T-helper 2 cell (primary cell): ENCODE measurements at places on chromosomes 7 and 10.

GRCh38 chr10:3162533-3162932 lies 10.0 kb downstream of the PITRM1 start:
- DNase-seq: no peak

GRCh38 chr10:100567249-100567648 lies 31.5 kb downstream of the HIF1AN start:
- DNase-seq: no peak

GRCh38 chr7:122137251-122138077 lies 6.6 kb downstream of the AASS start:
- no peak for DNase-seq

- DNase-seq: no peak
Measured at GRCh38 chr7:1934756-1935155, 264.7 kb downstream of the ELFN1 start.

DNA sequence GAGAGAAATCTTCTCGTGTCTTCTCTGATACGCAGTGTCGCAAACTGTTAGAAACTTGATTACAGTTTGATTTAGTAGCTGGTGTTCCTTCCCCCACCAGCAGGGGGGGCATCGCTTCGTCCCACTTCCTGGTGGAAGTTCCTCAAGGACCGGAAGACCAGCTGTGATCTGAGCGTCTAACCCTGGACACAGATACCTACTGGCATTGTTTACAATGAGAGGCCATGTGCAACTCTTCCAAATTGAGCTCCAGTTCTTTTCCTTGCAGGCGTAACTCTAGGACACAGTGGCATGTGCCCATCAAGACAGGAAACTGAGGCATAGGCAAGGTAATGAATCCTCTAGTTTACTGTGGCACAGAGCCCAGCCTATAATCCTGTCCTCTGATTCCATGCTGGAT lies 219.0 kb downstream of the CCDC3 start:
- DNase-seq: no peak

DNA sequence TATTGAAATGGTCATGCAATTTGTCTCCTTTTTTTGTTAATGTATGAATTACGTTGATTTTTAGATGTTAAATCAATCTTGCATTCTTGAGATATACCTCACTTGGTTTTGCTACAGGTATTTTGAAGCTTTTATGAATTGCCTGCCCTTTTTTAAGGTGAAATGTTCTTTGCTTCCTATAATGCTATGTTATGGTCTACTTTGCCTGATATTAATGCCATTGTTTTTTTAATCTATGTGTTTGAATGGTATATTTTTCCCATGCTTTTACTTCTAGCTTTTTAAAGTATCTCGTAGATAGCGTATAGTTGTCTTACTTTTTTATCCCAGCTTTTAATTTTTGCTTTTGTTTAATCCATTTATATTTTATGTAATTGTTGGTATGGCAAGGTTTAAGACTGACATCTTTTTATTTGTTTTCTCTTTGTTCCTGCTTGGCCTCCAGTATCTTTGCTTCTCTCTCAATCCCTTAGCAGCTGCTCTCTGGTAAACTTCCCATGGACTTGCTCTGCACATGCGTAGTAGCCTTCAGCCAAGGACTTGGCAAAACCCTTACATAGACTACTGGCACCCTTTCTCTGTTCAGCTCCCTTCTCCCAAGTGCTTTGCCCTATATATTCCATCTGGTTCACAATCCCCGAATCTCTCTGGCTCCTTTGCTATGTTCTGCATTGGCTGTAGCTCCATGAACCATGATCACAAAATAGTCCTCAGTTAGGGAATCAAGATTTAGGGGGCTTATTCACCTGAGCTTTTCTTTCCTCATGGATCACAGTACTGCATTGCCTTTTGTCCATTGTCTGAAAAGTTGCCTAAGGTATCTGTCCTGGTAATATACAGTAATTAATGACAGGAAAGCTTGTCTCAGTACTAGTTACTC lies 8.4 kb downstream of the TRIM24 start:
- DNase-seq: no peak

DNA sequence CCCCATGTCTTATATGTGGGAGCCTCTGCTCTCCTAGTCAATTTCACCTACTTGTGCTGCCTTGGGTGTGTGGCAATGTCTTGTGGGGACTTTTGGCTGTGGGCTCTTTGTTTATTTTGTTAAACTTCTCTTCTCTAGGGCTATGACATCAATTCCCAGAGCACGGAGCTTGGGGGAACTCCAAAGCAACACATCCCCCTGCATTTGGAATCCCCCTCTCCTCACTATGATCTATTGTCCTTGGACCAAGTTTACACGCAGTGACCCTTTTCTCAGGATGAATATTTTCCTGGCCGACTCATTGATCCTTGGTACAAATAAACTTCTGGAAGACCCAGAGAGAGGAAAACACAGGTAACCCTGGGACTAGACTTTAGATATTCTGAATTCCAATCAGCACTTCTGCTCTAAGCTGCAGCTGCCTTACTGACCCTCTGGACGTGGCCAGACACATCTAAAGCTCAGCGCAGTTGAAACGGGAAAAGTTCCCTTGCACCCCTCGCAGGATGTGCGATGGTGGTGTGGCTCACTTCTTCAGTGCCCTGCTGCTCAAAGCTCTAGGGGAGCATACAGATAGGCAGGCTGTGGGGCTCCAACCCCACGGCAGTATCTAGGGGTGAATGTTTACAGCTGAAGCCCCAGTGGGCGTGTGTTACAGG lies 110.8 kb downstream of the TMEM178B start:
- no peak for DNase-seq

DNA sequence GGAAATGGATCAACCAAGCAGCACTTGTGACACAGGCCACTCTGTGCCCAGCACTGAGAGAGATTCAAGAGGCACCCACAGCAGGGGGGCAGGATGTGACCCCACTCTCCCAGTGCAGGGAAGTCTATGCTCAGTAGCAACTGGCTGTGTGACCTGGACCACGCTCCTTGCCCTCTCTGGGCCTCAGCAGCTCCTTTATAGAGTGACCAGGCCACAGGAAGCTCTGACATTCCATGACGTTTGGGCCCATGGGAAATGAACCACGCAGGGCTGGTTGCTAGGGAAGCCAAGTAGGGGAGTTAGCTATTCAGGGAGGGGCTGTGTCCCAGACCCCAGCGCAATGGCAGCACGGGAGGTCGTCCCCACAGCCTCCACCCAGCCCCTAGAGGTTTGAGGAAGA lies 232.6 kb downstream of the USP6NL start:
- DNase-seq: no peak

GRCh38 chr10:21888959-21889358 lies 114.6 kb downstream of the DNAJC1 start:
- DNase-seq: no peak

- DNase-seq: no peak
Measured at GRCh38 chr10:58576751-58577436, 64.2 kb downstream of the BICC1 start.

DNA sequence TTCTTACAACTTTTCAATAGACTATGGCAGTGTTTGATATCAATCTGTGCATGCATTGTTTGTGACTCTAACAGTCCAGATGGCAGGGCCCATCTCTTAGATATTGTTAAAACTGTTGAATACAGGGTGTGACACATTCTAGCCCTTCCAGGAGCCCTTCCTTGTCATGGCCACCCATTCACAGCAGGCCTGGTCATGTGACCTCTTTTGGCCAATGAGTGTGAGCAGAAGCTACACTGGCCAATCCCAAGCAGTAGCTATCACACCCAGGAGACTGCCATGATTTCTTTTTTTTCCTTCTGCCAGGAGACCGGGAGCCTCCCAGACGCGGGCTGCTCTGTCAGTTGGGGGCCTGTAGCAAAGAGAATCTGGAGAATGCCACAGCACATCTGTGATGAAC lies 655.4 kb upstream of the MKI67 start:
- DNase-seq: no peak

DNA sequence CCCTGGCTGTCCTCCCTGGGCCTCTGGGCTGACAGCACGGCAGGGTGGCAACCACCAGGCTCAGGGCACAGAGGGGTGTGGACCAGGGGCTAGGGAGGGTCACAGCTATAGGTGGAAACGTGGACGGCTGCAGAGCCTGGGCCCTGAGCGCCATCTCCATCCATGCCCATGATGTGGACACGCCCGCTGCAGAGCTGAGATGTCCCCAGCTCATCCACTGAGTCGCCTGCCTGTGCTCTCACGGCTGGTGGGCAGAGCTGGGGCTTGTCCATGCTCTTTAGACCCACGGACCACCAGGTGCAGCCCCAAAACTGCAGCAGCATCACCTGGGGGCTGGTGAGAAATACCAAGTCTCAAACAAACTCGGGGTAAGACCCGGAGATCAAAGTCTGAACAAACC lies 16.1 kb downstream of the TECPR1 start:
- no peak for DNase-seq

DNA sequence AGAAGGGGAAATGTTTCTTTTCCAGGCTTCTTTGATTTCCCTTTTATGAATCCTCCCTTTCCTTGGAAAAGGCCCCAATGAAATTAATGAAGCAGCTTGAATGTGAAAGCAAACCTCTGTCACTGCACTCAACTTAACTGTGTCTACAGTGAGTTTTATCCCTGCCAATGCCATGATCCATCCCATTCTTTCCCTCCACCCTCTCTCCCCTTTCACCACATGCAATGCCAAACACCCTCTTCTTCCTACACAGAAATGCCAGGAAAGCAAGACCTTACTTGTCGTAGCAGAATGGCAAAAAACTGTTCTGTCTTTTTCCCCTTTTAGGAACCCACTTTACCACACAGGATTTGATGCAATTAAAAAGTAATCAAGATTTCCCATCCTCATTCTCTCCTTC lies 47.3 kb upstream of the TRIL start:
- no peak for DNase-seq

GRCh38 chr7:38052786-38053185 lies 125.3 kb upstream of the STARD3NL start:
- DNase-seq: no peak
